ENCODE measurements at places on chromosomes 6 and 20.

- peak; percentile 49 for DNase-seq
Observed at GRCh38 chr20:11891776-11892545, 25.7 kb upstream of the BTBD3 start.

DNA sequence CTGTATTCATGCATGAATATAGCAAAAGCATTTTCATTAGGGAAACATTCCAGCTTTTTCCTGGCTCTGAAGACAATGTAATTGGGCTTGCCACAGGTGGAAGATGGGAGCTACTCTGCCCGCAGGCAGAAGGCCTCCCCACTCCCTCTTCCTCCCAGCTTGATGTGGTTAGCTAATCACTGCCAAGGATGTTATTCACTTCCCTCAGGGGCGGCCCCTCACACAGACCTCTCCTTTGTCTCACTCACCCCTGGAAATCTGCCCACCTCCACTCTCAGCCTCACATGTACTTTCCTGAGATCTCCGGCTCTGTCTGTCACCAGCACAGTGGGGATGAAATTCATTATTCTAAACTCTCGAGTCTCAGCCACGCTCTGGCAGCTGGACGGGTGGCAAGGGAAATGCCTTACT is 100.7 kb downstream of the ANKRD60 start:
- no peak for DNase-seq

GRCh38 chr20:4170621-4171537 is 155.5 kb upstream of the RNF24 start:
- no peak for DNase-seq

GRCh38 chr6:4936681-4937041 is 67.2 kb downstream of the RPP40 start:
- DNase-seq, result no peak

DNA sequence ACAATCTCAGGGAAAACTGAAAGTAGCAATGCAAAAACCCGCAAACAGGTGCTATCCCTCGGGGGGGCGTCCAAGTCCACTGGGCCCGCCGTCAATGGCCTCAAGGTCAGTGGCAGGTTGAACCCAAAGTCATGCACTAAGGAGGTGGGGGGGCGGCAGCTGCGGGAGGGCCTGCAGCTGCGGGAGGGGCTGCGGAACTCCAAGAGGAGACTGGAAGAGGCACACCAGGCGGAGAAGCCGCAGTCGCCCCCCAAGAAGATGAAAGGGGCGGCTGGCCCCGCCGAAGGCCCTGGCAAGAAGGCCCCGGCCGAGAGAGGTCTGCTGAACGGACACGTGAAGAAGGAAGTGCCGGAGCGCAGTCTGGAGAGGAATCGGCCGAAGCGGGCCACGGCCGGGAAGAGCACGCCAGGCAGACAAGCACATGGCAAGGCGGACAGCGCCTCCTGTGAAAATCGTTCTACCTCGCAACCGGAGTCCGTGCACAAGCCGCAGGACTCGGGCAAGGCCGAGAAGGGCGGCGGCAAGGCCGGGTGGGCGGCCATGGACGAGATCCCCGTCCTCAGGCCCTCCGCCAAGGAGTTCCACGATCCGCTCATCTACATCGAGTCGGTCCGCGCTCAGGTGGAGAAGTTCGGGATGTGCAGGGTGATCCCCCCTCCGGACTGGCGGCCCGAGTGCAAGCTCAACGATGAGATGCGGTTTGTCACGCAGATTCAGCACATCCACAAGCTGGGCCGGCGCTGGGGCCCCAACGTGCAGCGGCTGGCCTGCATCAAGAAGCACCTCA is 166.3 kb downstream of the DTNBP1 start:
- no peak for DNase-seq

- no peak for DNase-seq
Observed at GRCh38 chr6:52360601-52361413, 1.1 kb upstream of the PAQR8 start.

GRCh38 chr6:40881501-40881900 is 157.5 kb downstream of the UNC5CL start:
- no peak for DNase-seq

GRCh38 chr20:9281803-9282202 is 212.9 kb downstream of the PLCB4 start:
- no peak for DNase-seq

GRCh38 chr20:43438578-43439316 is 18.9 kb upstream of the SRSF6 start:
- no peak for DNase-seq

DNA sequence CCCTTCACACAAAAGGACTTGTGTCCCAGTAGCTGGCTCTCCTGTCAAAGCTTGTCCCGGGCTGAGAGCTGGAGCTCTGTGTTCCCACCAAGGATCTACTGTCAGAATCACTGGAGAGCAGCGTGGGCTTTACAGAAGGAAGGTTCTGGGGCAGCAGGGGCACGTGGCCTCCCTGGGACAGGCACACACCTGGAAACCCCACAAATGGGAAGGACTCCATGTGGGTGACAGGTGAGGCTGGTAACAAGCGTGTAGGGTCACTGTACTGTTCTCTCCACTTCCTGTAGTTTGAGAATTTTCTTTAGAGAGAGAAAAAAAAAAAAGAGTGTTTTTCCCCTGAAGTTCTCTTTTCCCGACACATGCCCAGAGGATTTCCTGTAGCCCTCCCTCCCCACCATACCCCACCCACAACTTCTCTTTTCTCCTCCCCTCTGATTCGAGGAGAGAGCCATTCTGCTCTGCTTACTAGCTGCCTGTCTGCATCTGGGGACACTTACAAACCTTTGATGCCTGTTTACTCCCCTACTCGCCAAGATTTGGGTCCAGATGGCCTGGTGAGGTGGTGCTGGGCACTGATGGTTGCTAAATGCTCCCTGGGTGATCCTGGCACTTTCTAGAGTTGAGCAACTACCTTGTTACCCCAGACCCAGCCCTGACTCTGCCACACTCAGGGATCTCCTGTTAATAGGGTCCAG is 84.1 kb upstream of the SIRPA start:
- no peak for DNase-seq

GRCh38 chr20:3740615-3741301 is 8.3 kb downstream of the HSPA12B start:
- DNase-seq, result no peak

DNA sequence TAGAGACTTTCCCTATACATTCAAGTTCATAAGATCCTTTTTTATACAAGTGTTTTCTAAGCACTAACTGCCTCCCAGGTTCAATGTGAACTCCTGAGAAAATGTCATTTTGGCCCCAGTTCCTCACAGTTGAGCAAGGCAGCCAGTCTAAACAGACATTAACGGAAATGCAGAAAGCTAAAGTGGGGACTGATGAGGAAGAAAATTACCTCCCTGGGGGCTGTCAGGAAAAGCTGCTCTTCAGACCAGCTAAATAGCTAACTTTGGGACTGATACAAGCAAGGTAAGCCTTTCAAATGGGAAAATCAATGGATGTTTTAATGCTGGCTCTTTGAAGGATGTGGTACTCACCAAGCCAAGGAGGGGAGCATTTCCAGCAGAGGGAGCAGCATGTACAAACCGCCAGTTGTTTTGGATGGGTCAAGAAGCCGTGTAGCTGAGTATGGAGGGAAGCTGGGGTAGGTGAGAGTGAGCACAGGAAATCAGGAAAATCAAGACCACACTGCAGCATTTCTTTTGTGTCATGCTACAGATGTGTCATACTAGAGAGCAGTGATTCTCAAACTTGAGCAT is 180.8 kb upstream of the CHD6 start:
- no peak for DNase-seq

DNA sequence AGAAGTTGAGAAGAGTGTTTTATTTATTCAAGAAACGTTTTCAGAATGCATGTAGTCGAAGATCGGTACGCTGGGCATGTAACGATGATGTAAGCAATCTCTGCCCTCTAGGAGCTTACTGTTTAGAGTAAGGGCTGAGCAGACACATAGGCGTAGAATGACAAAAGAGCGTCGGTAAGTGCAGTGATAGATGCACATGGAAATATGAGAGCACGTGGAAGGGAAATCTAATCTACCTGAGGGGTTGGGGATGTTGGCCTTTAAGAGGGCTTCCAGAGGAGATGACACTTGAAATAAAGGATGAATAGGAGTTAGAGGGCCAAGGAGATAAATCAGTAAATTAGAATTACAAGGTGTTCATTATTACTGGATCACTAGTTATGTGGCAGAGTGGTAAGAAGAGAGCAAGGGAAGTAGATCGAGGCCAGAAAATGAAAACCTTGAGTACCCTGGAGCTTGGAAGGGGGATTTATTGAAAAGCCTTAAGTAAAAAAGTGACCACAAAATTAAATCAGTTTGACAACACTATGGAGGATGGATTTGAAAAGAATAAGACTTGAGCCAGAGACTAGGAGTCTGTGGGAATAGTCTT is 782 bp downstream of the TRMT11 start:
- no peak for DNase-seq

DNA sequence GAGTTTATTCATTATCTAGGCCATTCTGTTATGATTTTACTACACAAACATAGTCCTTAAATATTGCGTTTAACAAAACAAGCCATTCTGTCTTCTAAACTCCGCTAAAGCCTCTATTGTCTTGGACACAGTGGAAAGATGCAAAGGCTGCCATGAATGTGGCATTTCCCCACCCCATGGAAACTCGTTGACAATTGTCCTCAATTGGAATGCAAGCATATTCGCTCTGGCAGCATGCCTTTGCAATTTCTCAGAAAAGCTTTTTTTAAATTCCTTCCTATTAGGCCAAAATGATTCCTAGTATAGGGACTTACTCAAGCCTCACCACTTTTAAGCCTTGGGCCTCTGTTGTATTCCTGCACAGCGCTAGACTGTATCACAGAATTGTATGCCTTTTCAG is 22.8 kb downstream of the OR2A4 start:
- no peak for DNase-seq

All from progenitor cell of endocrine pancreas (in vitro differentiated cells).